ENCODE measurements at places on chromosomes 3 and 15.

DNA sequence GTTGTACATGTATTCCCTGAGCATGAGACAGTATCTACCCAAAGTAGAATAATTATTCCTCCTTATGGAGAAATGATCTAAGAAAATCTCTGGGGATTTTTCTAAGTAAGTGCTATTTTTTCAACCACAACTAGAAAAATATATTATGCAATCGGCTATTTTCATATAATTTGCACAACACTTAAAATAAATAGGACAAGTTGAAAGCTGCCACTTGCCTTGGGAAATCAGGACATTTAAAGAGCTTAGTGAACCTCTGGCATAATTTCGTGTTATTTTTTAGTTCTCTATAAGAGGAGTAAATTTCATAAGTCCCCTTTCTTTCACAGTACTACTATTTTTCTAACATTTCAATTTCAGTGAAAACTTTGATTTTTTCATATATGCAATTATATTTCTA lies 672.1 kb downstream of the OTOL1 start:
- DNase-seq, result no peak

DNA sequence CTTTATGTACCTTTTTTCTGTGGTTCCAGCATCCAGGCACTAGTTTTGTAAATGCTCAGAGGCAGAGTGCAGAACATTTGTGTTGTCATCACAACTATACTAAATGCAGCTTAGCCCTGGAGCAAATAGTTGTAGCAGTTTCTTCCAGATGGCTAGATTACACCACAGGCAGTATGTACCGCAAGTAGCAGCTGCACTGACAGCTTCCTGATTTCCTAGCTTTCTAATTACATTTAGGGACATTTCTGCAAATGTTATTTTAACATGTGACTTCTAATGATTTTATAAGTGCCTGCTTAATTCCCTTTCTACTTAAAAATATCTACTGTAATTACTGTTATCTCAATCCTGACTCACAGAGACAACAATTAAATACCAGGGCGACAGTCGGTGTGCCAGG lies 106.5 kb downstream of the NR2E3 start:
- peak; percentile 12 for DNase-seq

GRCh38 chr3:61645148-61645547 lies 83.8 kb downstream of the PTPRG start:
- DNase-seq, result no peak

- no peak for DNase-seq
Measured at GRCh38 chr15:48432688-48433087, 101.5 kb downstream of the DUT start.

GRCh38 chr15:50190166-50190570 lies 8.2 kb downstream of the SLC27A2 start:
- DNase-seq, result no peak

Measured in KBM-7 (cell line).